ENCODE measurements at places on chromosomes 11 and 22.

DNA sequence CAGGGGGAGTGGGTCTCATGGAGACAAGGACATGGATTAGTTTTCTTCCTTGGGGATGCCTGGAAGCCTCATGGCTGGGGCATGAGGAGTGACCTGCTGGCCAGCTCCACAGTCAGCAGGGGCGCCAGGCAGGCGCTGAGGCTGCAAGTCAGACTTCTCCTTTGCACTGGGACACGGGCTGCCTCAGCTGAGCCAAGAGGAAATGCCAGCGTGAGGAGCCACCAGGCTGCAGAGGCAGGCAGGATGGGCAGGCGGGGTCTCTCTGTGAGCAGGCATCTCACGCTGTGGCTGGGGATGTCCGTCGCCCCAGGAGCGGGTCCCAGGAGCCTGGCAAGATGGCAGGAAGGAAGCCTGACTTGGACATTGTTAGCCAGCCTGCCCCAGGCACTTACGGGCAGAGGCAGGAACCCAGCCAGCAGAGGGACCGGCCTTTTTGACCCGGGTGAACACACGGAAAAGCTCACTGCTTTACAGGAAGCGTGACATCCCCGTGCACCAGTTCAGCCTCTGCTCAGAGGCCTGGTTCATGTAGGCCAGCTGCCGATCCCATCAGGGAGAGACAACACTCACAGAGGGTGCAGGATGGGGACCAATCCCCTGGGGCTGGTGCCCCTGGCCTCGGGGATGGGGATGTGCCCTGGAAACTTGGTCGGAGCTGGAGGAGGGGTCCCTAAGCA, 10.2 kb downstream of the GNB1L start:
- DNase-seq, result peak; percentile 33

GRCh38 chr11:120385110-120385509, 48.9 kb downstream of the ARHGEF12 start:
- peak; percentile 80 for DNase-seq

DNA sequence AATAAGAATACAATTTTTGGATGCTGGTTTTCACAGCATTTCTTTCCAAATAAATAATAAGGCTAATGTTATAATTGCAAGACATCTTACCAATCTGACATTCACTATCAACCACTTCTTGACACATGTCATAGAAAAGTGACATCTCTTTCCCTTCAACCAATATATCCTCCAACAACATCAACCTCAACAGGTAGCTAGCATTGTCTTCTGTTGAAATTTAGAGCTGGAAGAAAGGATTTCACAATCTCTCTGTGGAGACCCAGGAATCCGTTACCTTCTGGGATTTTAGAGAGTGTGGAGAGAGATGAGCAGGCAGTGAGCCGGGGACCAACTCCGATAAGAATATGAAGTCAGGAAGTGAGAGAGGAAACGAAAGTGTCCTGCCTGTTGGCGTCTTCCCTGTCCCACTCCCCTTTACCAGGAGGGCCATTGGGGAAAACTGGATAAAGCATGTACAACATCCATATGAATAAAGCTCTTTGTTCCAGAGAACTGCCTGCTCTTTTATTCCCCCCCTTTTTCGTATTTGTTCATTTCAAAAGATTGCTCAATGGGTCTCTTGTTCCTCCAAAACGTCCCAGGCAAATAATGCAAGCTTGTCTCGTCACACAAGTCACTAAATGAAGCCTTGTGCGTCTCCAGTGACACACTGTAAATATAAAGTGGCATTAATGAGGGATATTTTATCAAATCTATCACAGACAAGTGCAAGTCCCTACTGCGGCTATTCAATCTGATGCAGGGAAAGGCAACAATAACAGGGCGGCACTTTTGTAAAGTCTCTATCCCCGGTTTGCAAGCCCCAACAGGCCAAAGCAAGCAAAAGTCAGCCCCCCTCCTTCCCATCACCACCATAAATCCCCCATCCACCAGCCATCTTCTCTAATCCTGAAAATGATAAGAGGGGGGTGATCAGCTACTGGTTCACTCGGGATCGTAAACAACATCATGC, 3.4 kb downstream of the CADM1 start:
- DNase-seq, result no peak

DNA sequence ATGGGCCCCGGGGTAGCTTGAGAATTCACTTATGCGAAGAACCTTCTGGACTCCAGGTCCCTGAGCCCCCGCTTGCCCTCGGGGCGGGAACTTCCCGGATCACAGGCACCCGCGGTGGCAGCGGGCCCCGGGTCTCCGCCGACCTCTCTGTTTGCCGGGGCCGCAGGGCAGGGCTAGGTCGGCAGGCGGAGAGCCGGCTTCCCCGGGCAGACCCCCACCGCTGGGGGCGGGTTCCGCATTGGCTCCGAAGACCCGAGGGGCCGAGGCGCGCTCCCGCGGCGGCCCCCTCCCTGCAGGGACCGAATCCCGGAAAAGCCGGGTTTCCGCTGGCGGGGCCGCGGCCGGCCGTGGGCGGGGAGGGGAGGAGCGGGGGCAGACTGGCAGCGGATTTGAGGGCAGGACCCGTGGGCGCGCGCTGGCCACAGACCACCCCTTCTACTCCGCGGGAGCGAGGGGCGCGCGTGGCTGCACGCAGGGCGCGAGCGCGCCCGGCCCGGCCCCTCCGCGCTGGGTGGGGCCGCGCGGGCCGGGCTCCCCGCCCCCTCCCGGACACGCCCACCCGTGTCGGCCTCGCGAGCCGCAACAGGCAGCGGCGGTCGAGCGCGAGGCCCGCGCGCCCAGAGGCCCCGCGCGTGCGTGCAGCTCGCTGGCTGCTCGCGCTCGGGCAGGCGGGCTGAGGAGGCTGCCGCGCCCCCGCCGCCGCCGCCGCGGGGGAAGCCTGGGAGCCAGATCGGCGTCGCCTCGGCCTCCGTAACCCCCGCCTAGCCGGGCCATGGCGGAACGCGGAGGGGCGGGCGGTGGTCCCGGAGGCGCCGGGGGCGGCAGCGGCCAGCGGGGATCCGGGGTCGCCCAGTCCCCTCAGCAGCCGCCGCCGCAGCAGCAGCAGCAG, at the start of gene PACS1:
PACS1 (plus strand) TSS at position 558 of the 889 bp plus-strand sequence; CDS start at position 773, 215 bp downstream.
- peak; percentile 58 for DNase-seq

All from brain microvascular endothelial cell (primary cell).